ENCODE measurements at places on chromosomes 4 and X.
A peak's percentile ranks its signal among the peaks of the same experiment; 100 is the strongest.

- DNase-seq: no peak
- no peak overlapping the region for H3K4me3 ChIP-seq
- peaks cover 29% of the 10 kb centered on the region for H3K36me3 ChIP-seq
- H3K27me3 ChIP-seq: no peaks in the 10 kb centered on the region
- H3K4me1 ChIP-seq: peaks cover 16% of the 10 kb centered on the region
- H3K27ac ChIP-seq: no peak overlapping the region
Measured at GRCh38 chr4:4420421-4420820, 33.5 kb downstream of the NSG1 start.

- no peak overlapping the region for H3K27ac ChIP-seq
- H3K4me3 ChIP-seq: no peak overlapping the region
- H3K36me3 ChIP-seq: no peaks in the 10 kb centered on the region
Measured at GRCh38 chr4:7697343-7697742, 242.3 kb downstream of the AFAP1 start.

- H3K4me3 ChIP-seq: no peak overlapping the region
- no peaks in the 10 kb centered on the region for H3K27me3 ChIP-seq
- no peaks in the 10 kb centered on the region for H3K36me3 ChIP-seq
- no peak overlapping the region for H3K27ac ChIP-seq
Measured at GRCh38 chrX:124981420-124981819, 338.3 kb upstream of the TEX13C start.

- H3K4me3 ChIP-seq: no peak overlapping the region
- peaks cover 11% of the 10 kb centered on the region for H3K4me1 ChIP-seq
- no peaks in the 10 kb centered on the region for H3K36me3 ChIP-seq
- no peak for DNase-seq
Measured at GRCh38 chr4:146346276-146346675, 131.9 kb downstream of the REELD1 start.

- DNase-seq: no peak
- no peaks in the 10 kb centered on the region for H3K27me3 ChIP-seq
- H3K36me3 ChIP-seq: no peaks in the 10 kb centered on the region
- H3K4me3 ChIP-seq: no peak overlapping the region
- H3K4me1 ChIP-seq: no peaks in the 10 kb centered on the region
Measured at GRCh38 chrX:31572360-31572759, 500.5 kb upstream of the FTHL17 start.

DNA sequence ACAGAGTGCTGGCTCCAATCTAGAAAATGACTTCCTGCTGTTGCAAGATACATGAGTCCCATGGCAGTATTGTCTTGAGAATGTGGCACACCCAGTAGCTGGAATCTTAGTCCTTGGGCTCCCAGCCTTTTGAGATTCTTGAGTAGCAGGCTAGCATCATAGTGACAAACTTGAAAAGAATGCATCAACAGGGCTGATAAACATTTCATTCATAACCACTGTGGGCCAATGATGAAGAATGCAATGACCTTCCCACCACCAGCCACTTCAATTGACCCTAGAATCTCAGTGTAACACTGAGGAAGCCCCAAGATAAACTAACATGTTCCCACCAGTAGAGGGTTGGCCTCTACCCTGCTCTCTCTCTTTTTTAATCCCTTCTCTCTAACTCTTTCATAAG lies 329.3 kb downstream of the GBA3 start:
- H3K4me3 ChIP-seq: no peak overlapping the region
- H3K27ac ChIP-seq: no peak overlapping the region
- no peak for DNase-seq
- no peaks in the 10 kb centered on the region for H3K4me1 ChIP-seq

GRCh38 chr4:101355246-101355645 lies 7.9 kb upstream of the PPP3CA start:
- peaks cover under 1% of the 10 kb centered on the region for H3K27me3 ChIP-seq
- no peak for DNase-seq
- H3K4me3 ChIP-seq: no peak overlapping the region
- peaks cover 15% of the 10 kb centered on the region for H3K4me1 ChIP-seq
- H3K36me3 ChIP-seq: no peaks in the 10 kb centered on the region

GRCh38 chr4:184416913-184417734 lies 57.2 kb downstream of the IRF2 start:
- H3K4me3 ChIP-seq: no peak overlapping the region
- peaks cover 2% of the 10 kb centered on the region for H3K4me1 ChIP-seq
- no peak overlapping the region for H3K27ac ChIP-seq
- peaks cover 21% of the 10 kb centered on the region for H3K36me3 ChIP-seq

DNA sequence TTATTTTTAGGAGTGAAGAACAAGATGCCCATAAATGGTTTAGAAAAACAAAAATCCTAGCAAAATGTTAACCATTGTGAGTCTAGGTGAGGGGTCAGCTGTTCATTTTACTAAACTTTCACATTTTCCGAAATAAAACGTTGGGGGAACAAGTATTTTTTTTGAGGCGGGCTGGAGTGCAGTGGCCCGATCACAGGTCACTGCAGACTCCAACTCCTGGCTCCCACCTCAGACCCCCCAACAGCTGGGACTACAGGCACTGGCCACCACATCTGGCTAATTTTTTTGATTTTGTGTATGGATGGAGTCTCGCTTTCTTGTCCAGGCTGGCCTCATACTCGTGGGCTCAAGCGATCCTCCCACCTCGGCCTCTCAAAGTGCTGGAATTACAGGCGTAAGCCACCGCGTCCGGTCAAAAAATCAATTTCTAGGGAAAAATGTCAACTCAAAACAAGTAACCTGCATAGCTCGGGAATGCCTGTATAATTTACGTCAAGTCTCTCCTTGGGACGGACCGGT lies 742 bp upstream of the TAF1 start:
- H3K27me3 ChIP-seq: no peaks in the 10 kb centered on the region
- peak overlapping the region; percentile 98 for H3K27ac ChIP-seq
- peaks cover 6% of the 10 kb centered on the region for H3K4me1 ChIP-seq
- H3K36me3 ChIP-seq: no peaks in the 10 kb centered on the region

- no peaks in the 10 kb centered on the region for H3K4me1 ChIP-seq
- no peak overlapping the region for H3K4me3 ChIP-seq
- no peak for DNase-seq
- H3K27me3 ChIP-seq: no peaks in the 10 kb centered on the region
Measured at GRCh38 chrX:132576939-132577338, 88.1 kb upstream of the MBNL3 start.

- no peak overlapping the region for H3K27ac ChIP-seq
- no peak for DNase-seq
- H3K36me3 ChIP-seq: no peaks in the 10 kb centered on the region
- no peaks in the 10 kb centered on the region for H3K4me1 ChIP-seq
- H3K4me3 ChIP-seq: no peak overlapping the region
Measured at GRCh38 chr4:70402762-70403161, 5.0 kb downstream of the OPRPN start.

DNA sequence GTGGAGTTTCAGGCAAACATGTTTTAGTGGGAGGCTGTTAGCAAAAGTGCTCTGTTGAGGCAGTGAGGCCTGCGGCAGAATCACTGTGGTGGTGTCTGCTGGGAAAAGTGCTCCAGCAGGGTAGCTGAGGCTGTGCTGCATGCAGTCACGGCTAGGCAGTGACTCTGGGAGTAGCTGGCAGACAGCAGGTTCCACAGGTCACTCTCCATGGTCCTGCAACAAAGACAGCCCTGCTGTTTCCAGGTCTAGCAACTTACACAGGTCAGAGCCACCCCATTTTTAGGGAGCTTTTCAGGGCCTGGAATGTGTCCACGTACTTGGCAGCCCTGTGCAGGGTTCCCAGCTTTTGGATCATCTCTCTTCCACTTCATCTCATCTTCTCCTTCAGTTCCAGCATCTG lies 184.3 kb downstream of the NAA11 start:
- H3K4me1 ChIP-seq: no peaks in the 10 kb centered on the region
- H3K27me3 ChIP-seq: no peaks in the 10 kb centered on the region

DNA sequence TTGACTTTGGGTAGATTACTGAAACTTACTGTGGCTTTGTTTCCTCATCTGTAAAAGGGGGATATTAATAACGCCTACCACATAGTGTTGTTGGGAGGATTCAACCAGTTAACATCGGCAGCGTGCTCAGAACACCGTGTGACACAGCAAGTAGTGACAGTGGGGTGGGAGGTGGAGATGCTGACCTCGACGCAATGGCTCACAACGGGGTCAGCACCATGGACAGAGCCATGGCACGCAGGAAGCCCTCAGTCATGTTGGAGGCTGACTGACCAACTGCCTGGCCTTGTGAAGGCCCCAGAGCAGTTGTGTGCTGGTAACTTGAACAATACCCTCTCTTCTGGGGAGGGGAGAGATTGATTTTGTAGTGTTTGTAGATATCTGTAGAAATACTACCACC lies 93.2 kb downstream of the WFS1 start:
- DNase-seq: peak; percentile 80
- H3K4me3 ChIP-seq: no peak overlapping the region
- H3K36me3 ChIP-seq: no peaks in the 10 kb centered on the region
- H3K27me3 ChIP-seq: peaks cover 28% of the 10 kb centered on the region
- no peaks in the 10 kb centered on the region for H3K4me1 ChIP-seq
- peak overlapping the region; percentile 52 for H3K27ac ChIP-seq

DNA sequence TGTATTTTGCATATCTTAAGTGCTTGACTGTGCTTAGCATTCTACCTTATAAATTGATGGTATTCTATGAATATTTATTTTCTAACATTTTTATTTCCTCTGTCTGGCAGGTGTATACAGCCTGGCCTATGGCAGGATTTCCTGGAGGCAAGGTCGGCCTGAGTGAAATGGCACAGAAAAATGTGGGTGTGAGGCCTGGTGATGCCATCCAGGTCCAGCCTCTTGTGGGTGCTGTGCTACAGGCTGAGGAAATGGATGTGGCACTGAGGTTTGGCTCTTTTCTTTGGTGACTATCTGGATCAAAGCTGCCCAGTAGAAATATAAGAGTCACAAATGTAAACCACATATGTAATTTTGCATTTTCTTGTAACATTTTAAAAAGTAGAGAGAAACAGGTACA lies 6.5 kb upstream of the NUDT6 start:
- no peak for DNase-seq
- H3K27me3 ChIP-seq: no peaks in the 10 kb centered on the region
- H3K4me3 ChIP-seq: no peak overlapping the region
- no peaks in the 10 kb centered on the region for H3K36me3 ChIP-seq

GRCh38 chrX:9582956-9583355 lies 118.1 kb downstream of the TBL1X start:
- H3K27me3 ChIP-seq: no peaks in the 10 kb centered on the region
- no peak for DNase-seq
- H3K27ac ChIP-seq: no peak overlapping the region
- H3K36me3 ChIP-seq: no peaks in the 10 kb centered on the region
- H3K4me1 ChIP-seq: no peaks in the 10 kb centered on the region

GRCh38 chr4:165199286-165199685 lies 8.1 kb upstream of the KLHL2 start:
- H3K4me1 ChIP-seq: no peaks in the 10 kb centered on the region
- H3K4me3 ChIP-seq: no peak overlapping the region
- DNase-seq: no peak

DNA sequence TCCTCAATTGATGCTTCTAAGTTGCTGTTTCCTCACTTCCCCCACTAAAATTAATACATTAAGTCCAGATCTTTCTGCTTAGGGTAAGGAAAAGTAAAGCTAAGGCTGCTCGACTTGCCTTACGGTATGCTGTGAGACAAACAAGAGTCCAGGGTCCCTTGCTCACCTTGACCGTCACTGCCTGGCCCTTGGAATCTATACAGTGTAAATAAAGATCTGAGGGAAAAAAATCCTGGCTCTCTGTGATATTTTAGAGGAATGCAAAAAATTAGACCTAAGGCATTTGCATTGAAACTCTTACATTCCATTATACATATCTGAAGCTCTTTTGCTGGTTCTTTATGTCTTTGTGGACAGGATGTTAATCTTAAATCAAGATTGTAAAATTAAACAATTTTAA lies 129.6 kb upstream of the HCCS start:
- no peak overlapping the region for H3K4me3 ChIP-seq
- H3K27ac ChIP-seq: no peak overlapping the region
- H3K27me3 ChIP-seq: no peaks in the 10 kb centered on the region
- DNase-seq: no peak
- H3K4me1 ChIP-seq: peaks cover 1% of the 10 kb centered on the region
- peaks cover 5% of the 10 kb centered on the region for H3K36me3 ChIP-seq

DNA sequence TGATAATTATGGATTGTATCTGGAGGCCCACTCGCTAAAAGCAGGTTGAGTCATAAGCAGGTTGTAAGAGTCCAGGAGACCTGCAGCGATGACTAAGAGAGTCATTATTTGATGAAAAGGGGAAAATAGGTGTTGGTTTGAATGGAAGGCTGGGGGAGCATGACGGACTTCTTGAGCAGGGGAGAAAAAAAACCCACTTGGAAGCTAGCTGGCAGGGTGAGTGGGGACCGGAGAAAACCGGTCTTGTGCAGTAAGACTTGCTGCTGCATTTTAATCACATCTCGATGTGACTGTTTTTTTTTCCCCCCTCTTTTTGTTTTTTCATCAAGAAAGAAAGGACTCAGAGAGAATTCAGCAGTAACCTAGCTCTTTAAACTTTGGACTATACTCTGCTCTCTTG lies 90.0 kb downstream of the IGSF1 start:
- H3K36me3 ChIP-seq: peaks cover 1% of the 10 kb centered on the region
- DNase-seq: no peak
- H3K27ac ChIP-seq: no peak overlapping the region
- peaks cover 17% of the 10 kb centered on the region for H3K4me1 ChIP-seq

GRCh38 chr4:17811078-17811603 lies 362 bp downstream of the NCAPG start:
- peaks cover 4% of the 10 kb centered on the region for H3K36me3 ChIP-seq
- H3K27me3 ChIP-seq: no peaks in the 10 kb centered on the region
- H3K27ac ChIP-seq: peak overlapping the region; percentile 98
- no peak for DNase-seq
- H3K4me1 ChIP-seq: peaks cover 36% of the 10 kb centered on the region
- H3K4me3 ChIP-seq: peak overlapping the region; percentile 96

- H3K4me1 ChIP-seq: no peaks in the 10 kb centered on the region
- no peak overlapping the region for H3K4me3 ChIP-seq
- no peaks in the 10 kb centered on the region for H3K27me3 ChIP-seq
Measured at GRCh38 chr4:7844594-7844991, 95.1 kb downstream of the AFAP1 start.

DNA sequence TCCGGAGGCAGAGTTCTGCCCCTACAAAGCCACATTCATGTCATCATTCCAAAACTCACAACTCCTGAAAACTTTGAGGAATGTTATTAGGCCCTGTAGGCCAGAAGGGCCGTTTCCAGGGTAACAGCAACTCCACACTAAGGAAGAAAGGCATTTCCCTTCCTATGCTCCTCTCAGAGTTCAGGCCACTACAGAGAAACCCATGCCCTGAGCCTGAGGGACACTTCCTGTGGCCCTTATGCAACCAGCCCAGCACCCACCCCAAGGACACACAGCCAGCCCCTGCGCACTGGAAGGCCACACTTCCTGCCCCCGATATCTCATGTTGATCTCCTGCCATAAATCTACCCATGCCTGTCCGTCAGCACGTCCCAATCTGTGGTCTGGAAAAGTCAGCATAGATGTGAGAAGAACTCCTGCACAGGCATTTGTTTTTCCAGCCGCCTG lies 289.3 kb downstream of the BCOR start:
- H3K27me3 ChIP-seq: peaks cover 9% of the 10 kb centered on the region
- H3K4me1 ChIP-seq: peaks cover 3% of the 10 kb centered on the region
- no peak for DNase-seq
- no peak overlapping the region for H3K27ac ChIP-seq
- H3K36me3 ChIP-seq: no peaks in the 10 kb centered on the region
- no peak overlapping the region for H3K4me3 ChIP-seq

Measured in progenitor cell of endocrine pancreas (in vitro differentiated cells).